GM04503 (cell line): ENCODE measurements at places on chromosomes 6 and 20.
A peak's percentile ranks its signal among the peaks of the same experiment; 100 is the strongest.

- peak; percentile 34 for DNase-seq
These were observed 567.3 kb upstream of the BTBD3 start for GRCh38 chr20:11350126-11351005.

DNA sequence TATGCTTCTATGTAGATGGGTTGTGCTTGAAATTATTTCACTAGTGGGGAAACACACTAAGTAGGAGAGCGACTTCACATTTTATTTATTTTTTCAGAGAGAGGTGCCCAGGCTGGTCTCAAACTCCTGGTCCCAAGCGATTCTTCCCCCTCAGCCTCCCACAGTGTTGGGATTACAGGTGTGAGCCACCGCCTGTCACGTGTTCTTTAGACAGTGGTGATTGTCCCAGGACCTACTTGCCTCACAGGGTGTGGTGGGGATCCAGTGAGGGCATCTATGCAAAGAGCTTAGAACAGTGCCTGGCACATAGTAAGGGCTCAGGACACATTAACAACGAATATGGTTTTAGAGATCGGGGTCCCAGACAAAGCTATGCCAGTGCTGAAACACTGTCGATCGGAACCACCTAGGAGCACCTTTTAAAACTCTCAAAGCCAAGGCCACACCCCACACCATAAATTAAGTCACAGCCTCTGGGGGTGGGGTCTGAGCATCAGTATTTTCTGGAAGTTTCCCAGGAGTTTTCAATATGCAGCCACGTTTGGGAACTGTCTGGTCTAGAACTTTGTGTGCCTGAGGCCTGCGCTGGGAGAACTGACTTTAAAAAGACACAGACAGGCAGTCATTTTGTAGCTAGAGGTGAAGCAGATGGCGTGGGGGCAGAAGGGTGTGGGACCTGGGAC lies 4.8 kb upstream of the BCAS4 start:
- no peak for DNase-seq

DNA sequence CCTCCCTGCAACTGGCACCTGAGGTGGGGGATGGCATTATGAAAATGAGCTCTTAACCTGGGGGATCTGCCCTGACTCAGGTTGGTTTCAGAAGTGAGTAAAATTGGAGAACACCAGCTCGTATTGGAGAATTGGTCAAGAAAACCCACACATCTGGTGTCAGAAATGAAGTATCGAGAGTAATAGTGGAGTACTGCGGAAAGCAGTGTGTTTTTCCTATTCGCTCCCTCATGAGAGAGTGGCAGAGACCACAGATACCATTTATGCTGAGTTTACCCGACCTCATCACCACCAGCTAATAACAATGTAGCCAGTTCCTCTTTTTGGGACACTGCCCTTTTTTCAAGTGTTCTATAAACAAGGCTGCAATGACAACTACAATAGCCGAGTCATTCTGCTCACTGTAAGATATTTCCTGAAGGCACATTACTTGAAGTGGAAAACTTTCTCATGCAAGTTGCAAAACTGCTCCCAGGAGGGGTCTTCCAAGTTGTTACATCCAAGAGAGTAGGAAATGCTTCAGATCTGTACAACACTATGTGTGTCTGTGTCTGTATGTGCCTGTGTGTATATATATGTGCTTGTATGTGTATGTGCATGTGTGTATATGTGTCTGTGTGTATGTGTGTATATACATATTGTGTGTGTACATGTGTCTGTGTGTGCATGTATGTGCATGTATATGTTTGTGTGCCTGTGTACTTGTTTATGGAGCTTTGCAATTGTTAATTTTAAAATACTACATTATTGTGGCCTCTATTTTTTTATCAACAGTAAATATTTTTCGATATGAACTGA lies 106.0 kb upstream of the CST7 start:
- DNase-seq, result no peak

DNA sequence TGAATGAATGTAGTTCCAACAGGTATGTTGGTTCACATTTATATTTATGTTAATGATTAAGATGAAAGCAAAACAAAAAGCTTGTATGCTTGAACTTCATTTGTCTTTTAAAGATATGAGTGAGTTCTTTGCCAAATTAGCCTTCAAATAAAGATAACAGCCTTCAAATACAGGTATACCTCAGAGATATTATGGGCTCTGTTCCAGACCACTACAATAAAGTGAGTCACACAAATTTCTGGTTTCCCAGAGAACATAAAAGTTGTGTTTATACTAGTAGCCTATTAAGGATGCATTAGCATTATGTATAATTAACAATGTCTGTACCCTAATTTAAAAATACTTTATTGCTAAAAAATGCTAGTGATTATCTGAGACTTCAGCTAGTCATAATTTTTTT lies 245.3 kb upstream of the MAN1A1 start:
- no peak for DNase-seq

DNA sequence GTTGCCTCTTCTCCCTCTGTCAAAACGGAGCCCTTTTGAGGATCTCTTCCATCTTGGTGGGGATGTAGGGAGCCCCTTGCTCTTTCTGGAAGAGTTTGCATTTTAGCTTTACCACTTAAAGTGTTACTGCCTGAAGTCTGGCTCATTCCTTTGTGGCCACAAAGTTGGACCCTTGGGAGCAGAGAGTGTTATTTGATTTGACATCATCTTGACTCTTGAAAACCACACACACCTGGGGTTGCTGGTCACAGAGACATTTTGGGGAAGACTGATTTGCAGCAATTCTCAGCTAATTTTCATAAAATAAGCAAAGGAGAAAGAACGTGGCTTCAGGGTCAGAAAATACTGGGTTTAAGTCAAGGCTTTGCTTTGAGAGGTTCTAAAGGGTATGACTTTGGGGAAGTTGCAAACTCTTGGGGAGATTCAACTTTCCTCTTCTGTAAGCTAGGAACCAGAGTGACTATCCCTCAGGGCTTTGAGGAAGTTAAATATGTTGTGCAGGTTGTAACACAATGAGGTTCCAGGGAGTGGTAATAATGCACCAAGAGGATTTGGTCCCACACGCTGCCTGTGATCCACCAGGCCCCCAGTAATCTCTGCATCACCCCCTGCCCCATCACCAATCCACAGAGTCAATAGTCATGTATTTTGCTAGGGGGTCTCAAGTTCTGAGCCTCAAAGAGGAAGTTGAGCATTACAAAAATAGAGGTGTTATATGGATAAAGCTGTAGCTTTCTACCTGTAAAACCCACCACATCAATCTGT lies 141.6 kb upstream of the SLC24A3 start:
- DNase-seq, result no peak

- no peak for DNase-seq
These were observed 116.8 kb downstream of the DNAH8 start for GRCh38 chr6:38831865-38832264.

DNA sequence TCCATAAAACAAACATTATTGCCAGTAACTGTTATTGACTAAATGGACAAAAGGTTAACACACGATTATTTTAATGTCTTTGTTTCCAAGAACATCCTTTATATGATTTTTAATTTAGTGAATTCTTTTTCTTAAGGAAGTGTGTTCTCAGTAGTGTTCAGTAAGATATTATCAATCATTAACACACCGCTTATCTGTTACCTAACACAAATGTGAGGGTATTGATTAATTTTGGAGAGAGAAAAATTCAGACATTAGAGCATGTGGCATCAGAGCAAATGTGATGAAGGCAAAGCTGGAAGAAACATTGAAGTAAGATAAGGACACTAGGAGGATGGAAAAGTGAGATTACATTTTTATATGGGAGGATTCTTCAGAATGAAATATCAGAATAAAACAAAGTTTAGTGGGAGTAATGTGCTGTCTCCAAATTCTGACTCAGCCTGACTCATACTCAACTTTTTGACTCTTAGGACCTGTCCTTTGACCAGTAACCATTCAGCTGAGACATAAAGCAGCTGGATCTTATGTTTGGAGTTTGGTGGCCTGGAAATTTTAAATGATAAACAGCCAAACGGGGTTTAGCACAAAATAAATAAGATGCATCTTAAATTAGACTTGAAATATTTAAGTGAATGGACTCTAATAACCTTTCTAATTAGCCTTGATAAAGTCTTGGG lies 348.6 kb downstream of the CD109 start:
- no peak for DNase-seq

DNA sequence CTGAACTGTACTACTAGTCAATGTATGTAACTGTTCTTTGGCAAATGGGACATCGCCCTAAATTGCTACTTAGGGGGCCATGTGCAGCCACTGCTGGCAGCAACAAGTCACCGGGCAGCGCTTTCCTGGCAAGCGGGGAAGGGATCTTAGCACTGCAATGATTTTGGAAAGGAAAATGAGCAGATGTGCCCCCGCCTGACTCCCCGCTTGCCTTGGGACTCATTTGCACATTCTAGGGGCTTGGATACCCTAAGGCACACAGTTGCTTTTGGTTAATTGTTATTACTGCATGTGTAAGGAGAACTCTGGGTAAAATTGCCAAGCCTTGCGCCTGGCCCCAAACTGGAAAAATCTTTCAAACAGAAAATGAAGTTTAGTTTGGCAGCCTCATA lies 32.2 kb downstream of the CD83 start:
- DNase-seq, result no peak

- no peak for DNase-seq
These were observed 17.8 kb downstream of the GRM4 start for GRCh38 chr6:34128045-34128444.

- no peak for DNase-seq
These were observed 160.8 kb upstream of the BMP2 start for GRCh38 chr20:6606651-6607050.

DNA sequence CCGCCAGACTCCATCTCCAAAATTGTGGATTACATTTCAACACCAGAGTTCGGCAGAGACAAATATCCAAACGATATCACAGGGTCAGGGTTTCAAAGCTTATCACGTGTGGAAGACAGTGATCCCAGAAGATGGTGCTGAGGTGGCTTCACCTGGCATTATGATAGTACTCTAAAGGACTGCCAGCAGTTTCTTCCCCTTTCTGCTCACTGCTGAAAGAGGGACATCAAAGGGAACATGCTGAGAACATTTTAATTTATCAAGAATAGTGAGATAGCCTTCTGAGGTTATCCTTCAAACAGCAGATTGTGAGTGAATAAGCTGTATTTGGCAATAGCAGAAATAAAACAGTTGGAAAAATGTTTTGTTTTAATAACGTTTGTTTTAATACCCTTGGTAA lies 79.7 kb downstream of the FIG4 start:
- DNase-seq, result no peak

DNA sequence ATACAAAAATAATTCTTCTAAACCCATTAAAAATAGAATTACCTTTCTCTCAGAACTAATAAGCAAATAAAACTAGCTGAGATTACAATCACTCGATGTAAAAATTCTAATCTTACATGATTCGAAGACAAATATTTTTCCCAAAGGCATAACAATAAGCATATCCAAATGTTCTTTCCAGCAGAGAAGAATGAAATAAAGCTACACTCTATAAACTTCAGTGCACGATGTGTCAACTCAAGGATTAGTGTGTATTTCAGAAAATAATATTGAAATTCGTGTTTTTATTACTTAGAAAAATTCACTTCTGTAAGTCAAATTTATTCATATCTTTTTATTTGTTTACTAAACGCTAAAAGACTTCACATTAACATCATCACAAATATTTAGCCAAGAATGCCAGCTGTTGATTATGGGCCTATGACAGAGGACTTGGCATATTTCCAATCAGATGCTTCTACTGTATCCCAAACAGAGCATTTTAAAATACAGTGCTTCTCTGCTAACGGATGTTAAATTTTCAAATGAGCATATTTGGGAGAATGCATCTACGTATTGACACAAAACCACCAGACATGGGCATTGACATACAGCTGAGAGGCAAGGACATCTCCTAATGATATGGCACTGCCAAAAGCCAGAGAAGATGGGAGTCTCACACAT lies 54.7 kb upstream of the PDE7B start:
- DNase-seq, result no peak

- no peak for DNase-seq
These were observed 15.5 kb downstream of the RTF2 start for GRCh38 chr20:56483970-56484369.

- DNase-seq, result no peak
These were observed 1.1 kb downstream of the TCP11 start for GRCh38 chr6:35139924-35140638.

GRCh38 chr20:41453010-41453950 lies 86.7 kb upstream of the EMILIN3 start:
- no peak for DNase-seq

GRCh38 chr20:18057994-18058349 lies 256 bp upstream of the OVOL2 start:
- DNase-seq, result no peak

- DNase-seq, result no peak
These were observed 16.0 kb downstream of the ARID1B start for GRCh38 chr6:156793200-156793599.

- DNase-seq, result no peak
These were observed 29.2 kb downstream of the TFEB start for GRCh38 chr6:41705996-41706835.

- no peak for DNase-seq
These were observed 708 bp downstream of the NRN1 start for GRCh38 chr6:6006006-6006427.

DNA sequence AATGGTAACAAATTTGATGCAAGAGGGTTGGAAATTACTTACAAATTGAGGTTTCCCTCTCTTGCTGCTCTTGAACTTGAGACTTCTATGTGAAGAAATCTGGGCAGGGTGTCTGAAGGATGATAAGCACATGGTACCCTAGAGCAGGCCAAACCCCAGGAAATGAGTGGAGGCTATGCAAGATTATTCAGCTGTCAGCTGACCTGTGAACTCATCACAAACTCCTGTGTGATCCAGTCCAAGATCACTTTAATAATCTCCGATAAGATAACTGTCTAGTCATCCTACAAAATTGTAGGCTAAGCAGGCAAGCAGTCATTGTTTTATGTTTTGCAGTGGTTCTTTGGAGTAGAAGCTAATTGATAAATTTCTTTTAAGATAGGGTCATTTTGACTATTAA lies 213.1 kb downstream of the BTBD3 start:
- DNase-seq, result no peak

GRCh38 chr6:133973109-133973971 lies 20.3 kb downstream of the TBPL1 start:
- DNase-seq, result no peak

DNA sequence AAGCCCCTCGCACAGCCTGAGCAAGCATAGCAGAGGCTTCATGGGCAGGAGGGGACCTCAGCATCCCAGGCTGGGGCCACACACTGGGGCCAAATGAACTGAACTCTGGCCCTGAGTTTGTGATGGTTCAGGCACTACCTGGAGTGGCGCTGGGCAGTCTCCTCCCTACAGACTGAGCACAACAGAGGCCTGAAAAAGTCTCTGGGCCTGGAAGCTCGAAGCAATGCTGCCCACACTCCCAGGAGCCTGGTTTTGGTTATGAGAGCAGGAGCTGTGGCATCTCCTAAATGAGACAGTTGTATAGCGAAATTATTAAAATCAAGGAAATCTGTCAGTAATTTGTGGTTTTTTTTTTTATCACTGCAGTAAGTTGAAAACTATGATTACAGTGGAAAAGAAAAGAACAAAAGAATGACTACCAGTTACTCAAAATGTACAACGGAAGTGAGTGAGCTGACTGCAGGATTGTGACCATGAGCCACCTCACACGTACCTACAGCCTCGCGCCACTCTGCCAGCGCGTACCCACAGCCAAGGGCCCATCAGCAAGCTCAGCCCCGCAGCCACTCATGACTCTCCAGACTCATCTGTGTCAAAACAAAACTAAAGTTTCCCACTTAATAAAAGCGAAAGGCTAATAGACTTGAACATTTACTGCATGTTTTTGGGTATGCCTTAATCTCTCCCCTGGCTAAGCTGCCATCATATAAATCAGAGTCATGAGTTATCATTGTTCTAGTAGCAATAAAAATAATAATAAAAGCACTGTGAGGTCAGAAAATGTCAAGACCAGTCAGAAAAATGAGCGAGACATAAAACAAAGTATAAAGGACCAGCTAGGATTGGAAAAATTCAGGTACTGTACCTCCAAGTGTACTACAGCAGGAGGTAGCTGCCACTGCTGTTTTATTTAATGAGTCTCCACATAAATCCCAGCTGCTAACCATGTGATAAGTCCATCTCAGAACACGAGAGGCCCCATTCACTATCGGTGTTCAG lies 177.0 kb downstream of the FOXC1 start:
- DNase-seq, result no peak
